Activated CD8-positive, alpha-beta memory T cell treated with anti-CD3 and anti-CD28 coated beads for 4 hours (primary cell): ENCODE measurements at places on chromosomes 4 and X.

DNA sequence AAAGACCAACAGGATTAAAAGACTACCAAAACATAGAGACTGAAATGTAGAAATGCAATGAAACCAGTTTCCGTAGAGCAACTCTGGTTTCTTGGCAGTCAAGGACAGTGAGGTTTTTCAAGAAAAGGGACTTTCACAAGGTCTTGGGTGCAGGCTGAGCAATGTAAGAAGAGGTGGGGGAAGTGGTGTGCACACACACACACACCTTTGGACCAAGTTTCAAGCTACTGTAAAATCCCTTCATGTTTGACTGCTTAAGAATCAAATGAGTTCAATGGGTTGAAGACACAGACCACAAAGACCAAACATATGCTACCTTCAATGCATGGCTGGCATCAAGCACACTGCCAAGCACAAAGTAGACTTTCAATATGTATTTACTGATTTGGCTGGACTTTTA lies 17.8 kb upstream of the MCF2 start:
- DNase-seq = no peak

DNA sequence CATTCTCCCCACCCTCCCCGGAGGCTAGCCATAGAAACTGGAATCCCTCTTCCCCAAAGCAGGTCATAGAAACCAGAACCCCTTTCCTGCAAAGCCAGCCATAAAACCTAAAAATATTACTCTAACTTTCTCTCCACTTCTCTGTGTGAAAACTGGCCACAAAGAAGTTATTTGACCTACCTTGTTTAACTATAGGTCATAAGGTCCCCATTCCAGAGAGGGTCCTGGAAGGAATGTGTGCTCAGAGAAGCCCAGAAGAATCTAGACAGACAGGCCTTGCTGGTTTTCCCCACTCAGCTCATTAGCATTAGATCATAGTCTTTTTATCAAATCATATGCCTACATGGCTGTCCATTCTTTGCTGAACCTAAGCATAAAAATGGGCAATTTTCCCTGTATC lies 52.8 kb upstream of the TEX13A start:
- DNase-seq = no peak

- no peak for DNase-seq
Observed at GRCh38 chrX:13938051-13938828, 91.5 kb downstream of the GEMIN8 start.

DNA sequence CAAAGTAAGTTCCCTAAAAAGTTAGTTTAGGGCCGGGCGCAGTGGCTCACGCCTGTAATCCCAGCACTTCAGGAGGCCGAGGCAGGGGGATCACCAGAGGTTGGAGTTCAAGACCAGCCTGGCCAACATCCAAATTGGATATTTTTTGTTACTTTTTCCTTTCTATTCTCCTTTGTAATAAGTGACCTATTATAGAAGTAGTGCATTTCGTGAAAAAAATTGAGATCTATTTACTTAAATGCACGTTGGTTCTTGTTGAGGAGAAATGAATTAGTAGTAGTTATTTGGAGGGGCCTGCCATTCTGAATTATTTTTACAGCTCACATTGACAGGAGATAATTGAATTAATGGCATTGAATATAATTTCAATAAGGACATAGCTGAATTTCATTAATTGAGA lies 22.3 kb upstream of the NDUFC1 start:
- DNase-seq = no peak
